Activated CD8-positive, alpha-beta memory T cell treated with anti-CD3 and anti-CD28 coated beads for 1 hour (primary cell): ENCODE measurements at places on chromosomes 5 and 9.

GRCh38 chr5:93192087-93192486 lies 388.9 kb downstream of the NR2F1-AS1 start:
- DNase-seq, result no peak

GRCh38 chr9:19116107-19116790 lies 11.0 kb downstream of the PLIN2 start:
- no peak for DNase-seq

- DNase-seq, result no peak
These were observed 1249.3 kb downstream of the CDH12 start for GRCh38 chr5:21603796-21604195.

- DNase-seq, result no peak
These were observed 47.3 kb downstream of the SEC61B start for GRCh38 chr9:99269416-99269815.

- no peak for DNase-seq
These were observed 10.8 kb upstream of the BARX1 start for GRCh38 chr9:93965830-93966577.

DNA sequence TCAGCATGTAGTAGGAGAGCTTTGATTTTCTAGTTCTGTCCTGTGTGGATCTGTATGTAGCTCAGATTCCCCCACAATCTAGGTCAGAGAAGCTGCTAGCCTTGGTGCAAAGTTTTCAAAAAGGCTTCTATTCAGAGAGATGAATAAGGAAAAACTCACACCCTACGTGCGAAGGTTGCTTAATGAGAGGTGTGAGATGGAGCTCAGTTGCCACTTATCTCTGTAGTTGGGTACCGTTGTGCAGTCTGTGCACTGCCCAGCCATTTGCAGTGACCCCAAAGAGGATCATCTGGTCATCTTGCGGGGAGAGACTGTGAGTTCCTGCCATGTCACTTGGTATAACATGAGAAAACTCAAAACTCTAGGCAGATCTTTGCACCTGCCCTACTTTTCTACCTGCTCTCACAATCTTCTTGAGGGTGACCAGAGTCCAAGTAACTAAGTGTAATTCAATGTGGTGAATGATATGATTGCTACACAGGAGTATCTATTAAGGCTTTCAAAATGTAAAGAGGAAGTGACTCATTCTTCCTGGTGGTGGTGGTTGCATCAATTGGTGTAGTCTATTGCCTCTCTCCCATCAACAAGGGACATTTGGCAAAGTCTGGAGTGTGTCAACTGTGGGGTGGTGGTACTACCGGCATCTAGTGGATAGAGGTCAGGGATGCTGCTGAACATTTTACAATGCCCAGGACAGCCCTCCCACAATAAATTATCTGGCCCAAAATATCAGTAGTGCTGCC lies 65.2 kb downstream of the TMC1 start:
- DNase-seq, result no peak

- no peak for DNase-seq
These were observed 3.1 kb upstream of the B4GALT7 start for GRCh38 chr5:177596775-177597238.

- peak; percentile 56 for DNase-seq
These were observed 14.3 kb upstream of the TIFAB start for GRCh38 chr5:135466178-135467050.

DNA sequence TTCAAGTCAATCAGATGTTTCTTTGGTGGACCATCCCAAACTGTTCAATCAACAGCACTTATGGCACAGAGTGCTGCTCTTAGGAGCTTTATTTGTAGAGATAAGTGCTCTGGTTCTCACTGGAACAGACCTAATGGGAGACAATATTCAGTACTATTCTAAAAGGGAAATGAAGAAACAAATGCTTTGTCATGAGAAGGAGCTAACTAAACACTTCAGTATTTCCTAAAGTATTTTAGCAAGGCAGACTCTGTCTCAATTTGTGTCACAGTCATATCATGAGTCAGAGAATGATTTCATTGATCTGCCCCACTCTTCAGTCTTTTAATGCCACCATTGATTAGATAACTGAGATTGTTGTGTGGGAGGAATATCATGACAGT lies 175.3 kb downstream of the SLF1 start:
- DNase-seq, result no peak

DNA sequence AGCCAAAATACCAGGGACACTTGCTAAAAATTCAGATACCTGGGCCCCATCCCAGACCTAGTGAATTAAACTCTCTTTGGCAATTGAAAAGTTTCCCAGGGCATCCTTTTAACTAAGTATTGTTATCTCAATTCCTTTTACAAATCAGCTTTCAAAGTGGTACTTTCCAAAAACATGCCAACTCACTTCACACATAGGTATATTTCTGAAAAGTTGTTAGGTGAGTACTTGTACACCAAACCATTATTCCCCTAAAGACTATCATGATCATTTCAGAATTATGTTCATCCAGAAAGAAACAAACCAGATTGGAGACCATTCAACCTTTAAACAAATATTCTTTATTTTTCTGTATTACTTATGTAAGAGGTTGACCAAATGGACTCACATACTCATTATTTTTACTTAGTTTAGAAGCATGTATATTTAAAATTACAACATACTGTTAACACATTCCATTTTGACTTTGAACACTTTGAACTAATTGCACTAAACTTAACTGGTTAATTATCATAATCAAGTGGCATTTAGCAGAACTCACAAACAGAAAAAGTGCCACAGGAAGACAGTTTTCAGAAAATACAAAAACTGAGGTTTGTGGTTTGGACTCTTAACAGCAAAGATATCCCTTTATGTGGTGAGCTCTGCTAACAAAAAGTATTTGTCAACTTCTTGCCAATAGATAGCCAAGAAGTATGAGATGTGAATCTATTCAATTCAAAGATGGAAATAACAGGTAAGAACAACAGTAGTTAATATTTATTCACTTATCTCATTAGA lies 40.7 kb downstream of the KIAA0825 start:
- no peak for DNase-seq

DNA sequence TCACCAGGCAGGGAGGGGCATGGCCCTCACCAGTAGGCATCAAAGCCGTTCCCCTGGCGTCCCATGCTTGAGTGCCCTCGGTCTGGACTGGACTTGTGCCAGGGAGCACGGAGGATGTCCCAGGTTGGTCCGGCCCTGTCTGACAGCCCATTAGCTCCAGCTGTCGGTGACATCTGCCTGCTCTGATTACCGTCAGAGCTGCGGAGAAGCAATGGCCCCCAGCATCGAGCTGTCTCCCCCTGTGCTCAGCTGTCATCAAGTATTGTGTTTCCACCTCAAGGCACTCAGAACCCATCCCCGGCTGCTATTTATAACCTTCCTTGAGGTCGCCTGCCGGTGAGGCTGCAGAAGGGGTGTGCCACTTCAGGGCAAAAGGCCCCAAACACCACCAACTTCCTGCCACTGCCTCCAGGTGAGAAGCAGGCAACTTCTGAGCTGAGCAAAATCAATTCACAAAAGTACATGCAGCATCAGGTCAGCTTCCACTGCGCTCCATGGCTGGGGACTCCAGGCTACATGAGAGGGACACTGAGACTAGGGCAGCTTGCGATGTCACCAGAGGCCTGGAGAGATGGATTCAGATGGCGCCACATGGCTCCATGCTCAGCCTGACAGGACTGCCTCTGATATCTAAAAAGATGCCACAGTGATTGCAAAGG lies 142.7 kb downstream of the C5orf15 start:
- peak; percentile 1 for DNase-seq

GRCh38 chr5:169083394-169084018 lies 217.4 kb downstream of the SLIT3 start:
- no peak for DNase-seq

- no peak for DNase-seq
These were observed 27.0 kb downstream of the TLE4 start for GRCh38 chr9:79598562-79599345.

- no peak for DNase-seq
These were observed 409.5 kb downstream of the PDE4D start for GRCh38 chr5:59483971-59484472.

GRCh38 chr9:69027355-69028097 lies 8.0 kb upstream of the FXN start:
- no peak for DNase-seq

- DNase-seq, result no peak
These were observed 7.1 kb upstream of the PCSK1 start for GRCh38 chr5:96440185-96440538.

GRCh38 chr5:81537905-81538547 lies 144.1 kb upstream of the ACOT12 start:
- no peak for DNase-seq

GRCh38 chr9:88998911-88999310 lies 7.6 kb downstream of the S1PR3 start:
- DNase-seq, result no peak

GRCh38 chr9:127267793-127268525 lies 3.4 kb downstream of the GARNL3 start:
- DNase-seq, result no peak

- no peak for DNase-seq
These were observed 16.5 kb downstream of the SPARC start for GRCh38 chr5:151670083-151670686.

DNA sequence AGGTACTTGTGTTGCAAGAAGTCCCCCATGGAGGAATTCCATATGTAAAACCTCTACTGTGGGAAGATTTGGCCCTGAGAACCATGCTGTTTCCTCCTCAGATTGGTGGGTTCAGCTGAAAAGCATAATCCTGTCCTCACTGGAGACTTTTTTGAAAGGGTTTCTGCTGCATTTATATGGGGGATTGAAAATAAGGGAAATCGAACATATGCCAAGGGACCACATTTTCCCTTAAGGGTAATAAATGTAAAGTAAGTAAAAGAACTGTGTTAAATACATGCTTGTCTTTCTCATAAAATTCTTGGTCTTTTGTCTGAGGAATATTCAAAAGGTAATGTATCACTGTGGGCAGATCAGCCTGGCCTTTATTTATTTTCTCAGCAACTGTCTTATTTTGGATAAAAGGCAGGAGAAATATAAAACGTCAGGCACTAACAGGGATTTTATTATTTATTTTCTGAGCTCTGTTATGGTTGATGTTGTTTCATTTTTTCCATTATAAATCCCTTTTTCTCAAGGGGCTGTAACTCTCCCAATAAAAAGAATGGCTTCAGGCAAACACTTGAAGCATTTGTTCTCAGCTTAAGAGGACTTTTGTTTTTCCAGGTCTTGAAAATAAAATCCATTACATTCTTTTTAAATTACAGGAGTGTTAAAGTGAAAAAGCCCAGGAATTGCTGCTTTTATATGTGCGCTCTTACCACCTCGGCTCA lies 131.4 kb downstream of the FGF10 start:
- DNase-seq, result no peak

- DNase-seq, result no peak
These were observed 98.1 kb upstream of the FER start for GRCh38 chr5:108649646-108650045.

- no peak for DNase-seq
These were observed 20.9 kb downstream of the SLC28A3 start for GRCh38 chr9:84319632-84320031.

DNA sequence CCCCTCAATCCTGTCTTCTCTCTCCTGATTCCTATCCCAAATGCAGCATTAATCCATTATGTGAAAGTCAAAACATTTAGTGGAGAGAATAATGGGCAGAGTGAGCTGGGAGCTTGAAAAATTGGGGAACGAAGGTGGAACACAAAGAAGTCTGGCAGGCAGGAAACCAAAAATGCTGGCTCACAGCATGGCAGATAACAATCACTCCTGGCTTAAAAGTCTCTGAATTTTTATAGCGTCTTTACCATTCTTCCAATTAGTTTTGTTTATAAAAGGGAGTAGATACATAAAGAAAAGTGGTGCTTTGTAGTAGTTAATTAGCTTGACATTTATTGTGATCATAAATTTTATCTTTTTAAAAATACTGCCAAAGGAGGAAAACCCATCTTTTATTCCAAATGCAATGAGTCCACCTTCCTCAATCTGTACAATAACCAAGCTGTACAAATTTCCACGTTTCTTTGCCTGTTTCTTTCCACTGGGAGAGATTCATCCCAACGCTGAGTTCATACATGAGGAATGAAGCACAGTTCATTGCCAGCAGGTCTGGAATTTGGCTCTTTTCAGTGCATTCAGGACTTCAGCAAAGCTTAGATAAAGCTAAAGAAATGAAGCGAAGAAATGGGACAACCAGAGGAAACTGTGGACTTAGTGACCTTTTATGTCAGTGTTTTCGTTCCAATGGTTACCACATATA lies 174.7 kb downstream of the HMHB1 start:
- no peak for DNase-seq

DNA sequence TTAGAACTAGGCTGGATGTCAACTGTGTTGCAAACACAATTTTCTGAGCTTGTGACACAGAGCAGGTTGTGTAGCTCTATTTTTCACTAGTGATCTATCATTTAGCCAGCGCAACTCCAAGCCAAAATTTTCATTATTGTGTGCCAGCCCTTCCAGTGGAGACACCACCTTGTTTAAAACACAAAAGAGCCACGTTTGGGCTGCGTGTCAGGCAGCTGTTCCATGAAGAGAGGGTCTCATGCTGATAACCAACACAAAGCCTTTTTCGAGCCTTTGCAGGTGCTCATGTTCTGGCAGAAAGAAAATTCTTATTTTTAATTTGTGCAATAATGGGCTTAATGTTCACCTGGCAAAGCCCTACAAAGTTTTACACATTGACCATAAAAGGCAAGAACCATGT lies 237.6 kb upstream of the RGMB start:
- no peak for DNase-seq

DNA sequence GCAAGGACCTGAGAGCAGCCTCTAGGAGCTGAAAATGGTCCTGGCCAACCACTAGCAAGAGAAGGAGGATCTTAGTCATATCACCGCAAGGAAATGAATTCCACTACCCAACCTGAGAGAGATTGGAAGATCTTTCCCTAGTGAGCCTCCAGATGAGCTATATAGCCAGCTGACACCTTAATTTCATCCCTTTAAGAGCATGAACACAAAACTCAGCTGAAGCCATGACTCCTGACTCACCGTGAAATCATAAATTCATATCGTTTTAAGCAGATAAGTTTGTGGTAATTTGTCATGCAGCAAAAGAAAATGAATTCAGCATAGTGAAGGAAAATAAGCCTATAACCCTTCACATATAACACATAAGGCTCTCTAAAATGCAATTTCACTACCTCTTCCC lies 23.5 kb downstream of the MAPKAP1 start:
- no peak for DNase-seq

DNA sequence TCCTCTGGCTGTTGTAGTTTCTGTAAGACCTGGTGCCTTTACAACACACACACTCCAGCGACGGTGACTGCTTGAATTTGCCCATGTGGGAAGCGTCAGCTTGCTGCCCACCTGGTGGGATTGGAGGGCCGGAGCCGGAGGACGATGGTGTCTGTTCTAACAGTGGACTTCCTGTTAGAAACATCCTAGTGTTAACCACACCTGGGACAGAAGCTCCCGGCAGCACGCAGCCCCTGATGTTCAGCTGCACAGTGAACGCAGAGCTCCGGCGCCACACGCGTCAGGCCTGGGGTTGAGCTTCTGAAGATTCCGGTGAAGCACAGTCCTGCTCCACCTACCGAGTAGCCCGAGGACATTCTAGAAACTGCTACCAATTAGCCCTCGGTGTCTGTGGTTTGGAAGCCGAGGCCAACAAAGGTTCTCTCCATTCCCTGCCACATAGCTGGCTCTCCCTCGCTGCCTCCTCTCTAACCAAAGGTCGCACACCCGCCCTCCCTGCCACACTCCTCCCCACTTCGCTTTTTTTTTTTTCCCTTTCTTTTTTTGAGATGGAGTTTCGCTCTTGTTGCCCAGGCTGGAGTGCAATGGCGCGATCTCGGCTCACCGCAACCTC lies 14.4 kb downstream of the PMPCA start:
- no peak for DNase-seq

- DNase-seq, result no peak
These were observed 172.5 kb downstream of the FSTL4 start for GRCh38 chr5:133439859-133440258.
